ENCODE measurements at places on chromosomes 13 and 19.

DNA sequence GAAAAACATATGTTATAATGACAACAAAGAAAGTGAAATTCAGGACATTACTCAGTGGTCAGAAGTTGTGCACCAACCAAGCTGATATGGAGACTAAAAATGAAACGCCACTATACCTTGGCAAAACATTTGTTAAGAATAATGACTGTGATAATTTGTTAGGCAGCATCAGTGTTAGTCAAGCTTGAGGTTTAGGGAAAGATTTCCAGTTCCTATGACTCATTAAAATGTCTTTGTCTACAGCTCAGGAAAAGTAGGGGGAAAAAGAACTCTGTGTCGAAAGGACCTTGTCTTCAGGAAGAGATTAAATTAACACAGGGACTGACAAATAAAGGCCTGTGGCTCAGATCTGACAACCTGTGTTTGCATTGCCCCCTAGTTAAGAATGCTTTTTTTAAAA is 764.1 kb upstream of the SLITRK6 start:
- no peak for DNase-seq

- no peak for DNase-seq
Observed at GRCh38 chr13:51542346-51543242, 41.7 kb upstream of the WDFY2 start.

- no peak for DNase-seq
Observed at GRCh38 chr19:496112-496665, at the start of gene MADCAM1. Gene MADCAM1 (plus strand): TSS chr19:496486. CDS start chr19:496500, 14 bp downstream.

- DNase-seq, result no peak
Observed at GRCh38 chr13:90701264-90701663, 646.2 kb upstream of the MIR17HG start.

- no peak for DNase-seq
Observed at GRCh38 chr13:98216135-98216565, 39.1 kb upstream of the RNF113B start.

DNA sequence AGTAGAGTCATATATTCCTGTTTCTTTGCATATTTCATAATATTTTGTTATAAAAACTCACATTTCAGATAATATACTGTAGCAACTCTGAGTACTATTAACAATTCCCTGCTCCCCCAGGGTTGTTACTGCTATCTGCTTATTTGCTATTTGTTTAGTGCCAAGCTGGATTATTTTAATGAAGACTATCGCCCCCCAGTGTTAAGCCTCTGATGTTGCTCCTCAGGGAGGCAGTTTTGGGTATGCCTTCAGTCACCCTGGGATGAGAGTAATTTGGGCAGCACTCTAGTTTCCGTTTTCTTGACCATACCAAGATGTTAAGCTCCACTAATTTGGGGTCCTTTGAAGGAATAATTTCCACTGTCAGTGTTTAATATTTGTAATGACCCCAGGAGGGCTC is 46.0 kb downstream of the MICU2 start:
- DNase-seq, result no peak

DNA sequence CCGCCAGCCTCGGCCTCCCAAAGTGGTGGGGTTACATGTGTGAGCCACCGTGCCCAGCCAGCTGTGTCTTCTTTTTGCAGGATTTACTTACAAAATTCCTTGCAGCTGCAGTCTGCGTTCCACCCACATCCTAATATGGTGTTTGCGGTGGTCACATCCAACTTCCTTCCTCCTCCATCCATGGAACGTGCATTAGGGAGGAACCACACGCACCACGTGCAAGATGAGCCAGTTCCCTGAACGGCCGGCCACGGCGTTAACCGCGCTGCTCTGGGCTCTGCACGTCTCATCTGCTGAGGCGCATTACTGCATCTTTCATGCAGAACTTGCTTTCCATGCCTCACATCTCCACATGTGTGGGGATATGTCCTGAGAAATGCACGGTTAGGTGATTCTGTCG is 13.0 kb upstream of the SIGLEC11 start:
- no peak for DNase-seq

DNA sequence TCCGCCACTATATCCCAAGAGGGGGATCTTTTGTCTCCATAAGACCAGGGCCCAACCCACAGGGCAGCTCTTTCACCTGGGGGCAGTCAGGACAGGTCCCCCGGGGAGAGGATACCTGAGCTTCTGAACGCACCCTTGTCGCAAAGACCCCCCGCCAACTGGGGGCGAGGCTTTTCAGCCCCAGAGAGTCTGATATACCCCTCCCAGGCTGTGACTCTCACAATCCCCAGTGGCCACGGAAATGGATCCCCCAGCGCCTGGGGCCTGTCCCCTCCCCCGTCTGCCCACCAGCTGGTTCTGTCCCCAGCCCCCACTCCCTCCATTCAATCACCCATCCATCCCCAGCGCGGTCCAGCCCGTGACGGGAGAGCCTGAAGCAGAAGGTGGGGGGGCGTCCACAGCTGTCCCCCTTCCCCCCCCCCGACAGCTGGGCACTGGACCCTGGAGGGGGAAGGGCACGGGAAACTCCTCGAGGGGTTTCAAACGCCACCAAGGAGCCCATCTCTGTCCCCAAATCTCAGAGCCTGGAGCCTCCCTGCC is 823 bp downstream of the DOCK6 start:
- no peak for DNase-seq

GRCh38 chr13:113064000-113064533 is 41.5 kb upstream of the F7 start:
- no peak for DNase-seq

DNA sequence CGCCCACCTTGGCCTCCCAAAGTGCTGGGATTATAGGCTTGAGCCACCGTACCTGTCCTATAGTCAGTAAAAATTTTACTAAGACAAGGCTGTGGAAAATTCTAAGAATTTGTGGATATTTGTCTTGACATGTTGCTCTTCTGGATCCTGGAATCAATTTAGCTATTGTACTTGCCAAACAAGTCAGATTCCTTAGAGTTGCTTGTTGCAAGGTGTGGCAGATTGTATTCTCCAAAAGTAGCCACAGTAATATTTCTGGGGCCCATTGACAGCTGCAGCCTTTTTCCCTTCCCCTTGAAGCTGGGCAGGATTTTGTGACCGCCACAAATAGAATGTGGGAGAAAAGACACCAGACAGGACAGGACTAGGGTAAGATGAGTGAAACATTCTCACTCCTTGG is 98.8 kb upstream of the TMTC4 start:
- DNase-seq, result no peak

GRCh38 chr19:7356899-7357627 is 8.3 kb downstream of the ARHGEF18 start:
- no peak for DNase-seq

DNA sequence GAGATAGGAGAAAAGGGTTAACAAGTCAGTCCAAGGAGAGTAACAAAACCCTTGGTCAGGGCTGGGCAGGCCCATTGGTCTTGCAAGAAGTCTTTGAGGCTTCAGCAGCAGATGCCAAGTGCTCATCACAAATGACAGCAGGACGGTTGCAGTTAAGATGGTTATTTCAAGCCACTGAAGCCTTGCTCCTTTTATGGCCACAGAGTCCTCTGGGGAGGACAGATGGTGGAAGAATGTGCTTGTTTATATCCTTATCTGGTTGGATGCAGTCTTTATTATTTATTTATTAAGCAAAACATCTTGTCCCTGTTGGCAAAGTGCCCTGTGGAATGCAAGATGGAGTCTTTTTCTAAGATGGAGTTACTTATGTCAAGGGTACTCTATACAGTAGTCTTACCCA is 19.2 kb upstream of the ZNF331 start:
- DNase-seq, result no peak

DNA sequence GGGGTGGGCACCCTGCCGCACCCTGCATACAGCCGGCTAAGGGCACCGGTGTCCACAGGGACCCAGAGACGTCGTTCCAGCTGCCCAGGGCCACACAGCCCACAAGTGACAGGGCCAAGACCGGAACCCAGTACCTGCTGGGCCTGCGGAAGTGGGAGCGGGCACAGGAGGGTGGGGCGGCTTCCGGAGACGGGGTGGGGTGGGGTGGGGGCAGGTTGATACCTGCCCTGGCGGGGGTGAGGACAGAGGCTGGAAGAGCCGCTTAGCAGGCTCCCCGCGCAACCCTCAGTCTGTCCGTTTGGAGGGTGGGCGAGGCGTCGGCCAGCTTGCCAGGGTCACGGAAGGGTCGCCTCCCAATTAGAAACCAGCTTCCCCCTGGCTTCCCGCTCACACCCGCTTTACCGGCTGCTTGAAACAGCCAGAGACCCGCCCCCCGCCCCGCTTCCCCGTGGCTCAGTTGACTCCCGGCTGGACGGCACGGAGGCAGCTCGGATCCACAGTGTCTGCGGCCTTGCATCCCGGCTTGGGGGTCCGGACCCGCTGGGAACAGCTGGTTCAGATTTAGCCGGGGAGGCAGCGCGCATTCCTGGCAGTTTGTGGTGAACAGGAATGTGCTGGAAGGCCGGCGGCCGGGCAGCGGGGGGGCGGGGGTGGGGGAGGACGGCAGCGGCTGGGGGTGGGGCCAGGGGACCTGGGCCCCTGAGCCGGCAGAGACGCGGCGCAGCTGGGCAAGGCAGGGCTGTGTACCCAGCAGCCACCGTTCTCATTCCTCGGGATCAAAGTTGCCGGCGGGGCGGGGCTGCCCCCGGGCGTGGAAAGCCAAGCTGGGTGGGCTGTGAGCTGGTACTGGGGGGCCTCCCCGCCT is 1.9 kb downstream of the CNN2 start:
- no peak for DNase-seq

DNA sequence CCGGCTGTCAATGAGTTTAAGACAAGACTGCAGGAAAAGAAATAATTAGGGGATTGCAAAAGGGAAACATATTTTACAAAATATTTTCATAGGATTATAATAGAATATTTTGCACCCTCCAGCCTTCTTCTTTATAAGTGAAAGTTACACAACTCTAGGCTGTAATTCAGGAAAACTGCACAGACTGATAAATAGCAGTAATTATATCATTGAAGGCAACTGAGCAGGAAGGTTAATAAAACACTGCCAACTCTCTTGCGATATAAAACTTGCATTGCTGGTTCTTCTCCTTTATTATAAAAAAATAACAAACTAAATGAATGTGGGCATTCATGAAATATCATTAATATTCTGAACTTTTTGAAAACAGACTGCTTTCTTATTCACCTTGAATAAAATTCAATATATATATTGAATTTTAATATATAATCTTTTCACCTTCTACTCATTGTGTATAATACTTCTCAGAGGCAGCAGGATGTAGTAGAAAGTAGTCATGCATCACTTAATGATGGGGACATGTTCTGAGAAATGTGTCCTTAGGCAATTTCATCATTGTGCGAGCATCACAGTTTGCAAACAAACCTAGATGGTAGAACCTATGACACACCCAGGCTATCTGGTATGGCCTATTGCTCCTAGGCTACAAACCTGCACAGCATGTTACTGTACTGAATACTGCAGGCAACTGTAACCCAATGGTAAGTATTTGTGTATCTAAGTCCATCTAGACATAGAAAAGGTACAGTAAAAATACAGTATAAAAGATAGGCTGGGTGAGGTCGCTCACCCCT is 24.9 kb upstream of the STARD13 start:
- DNase-seq, result no peak

DNA sequence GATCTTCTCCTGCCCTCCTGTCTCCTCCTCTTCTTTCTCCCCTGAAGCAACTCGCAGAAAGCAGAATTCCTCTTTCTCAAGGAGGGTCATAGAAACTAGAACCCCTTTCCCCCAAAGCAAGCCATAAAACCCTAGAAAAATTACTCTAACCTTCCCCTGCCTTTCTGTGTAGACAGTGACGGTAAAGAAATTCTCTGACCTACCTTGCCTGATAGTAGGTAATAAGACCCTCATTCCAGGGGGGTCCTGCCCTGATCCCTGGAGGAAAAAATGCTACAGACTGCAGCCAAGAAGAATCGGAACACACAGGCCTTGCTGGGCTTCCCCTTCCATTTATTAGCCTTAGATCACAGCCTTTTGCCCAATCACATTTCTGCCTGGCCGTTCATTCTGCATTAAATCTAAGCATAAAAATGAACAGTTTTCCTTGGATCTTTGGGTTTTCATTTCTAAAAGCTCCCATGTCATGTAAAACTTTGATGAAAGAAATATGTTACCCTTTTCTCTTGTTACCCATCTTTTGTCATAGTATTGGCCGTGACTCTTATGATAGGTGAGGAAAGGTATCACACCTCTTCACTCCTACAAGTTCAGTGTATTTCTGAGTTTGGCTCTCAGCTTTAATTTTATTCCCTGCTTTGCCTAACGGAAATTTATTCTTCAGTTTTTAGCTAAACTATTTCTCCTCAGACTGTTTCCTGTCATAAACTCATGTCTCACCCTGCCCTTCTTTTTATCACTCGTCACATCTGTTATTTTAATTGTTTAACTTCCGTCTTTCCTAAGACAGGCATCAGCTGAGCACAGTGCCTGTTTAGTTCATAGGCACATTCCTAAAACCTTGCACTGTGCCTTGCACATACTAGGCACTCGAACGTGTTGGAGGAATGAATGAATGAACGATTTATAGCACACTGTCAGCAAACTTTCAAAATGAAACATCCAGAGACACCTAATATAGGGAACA is 20.4 kb upstream of the CPB2 start:
- DNase-seq, result no peak

DNA sequence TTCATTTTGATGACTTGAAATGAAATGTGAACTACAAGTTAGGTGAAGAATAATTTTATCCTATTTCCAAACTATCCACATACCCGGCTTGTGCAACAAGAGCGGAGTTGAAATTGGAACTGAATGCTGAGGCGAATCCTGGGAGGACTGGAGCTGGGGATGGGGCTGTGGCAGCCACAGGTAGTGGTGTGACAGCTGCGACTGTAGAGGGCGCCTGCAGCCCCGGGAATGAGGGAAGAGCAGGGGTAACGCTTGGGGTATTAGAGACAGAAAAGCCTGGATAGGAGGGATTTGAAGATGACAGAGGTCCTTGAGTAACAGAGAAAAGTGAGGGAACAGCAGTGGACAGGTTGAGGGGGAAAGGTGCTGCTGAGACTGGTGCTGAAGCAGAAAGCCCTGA is 22.0 kb upstream of the STOML3 start:
- DNase-seq, result no peak

GRCh38 chr13:113835461-113836270 is 28.2 kb downstream of the GAS6 start:
- DNase-seq, result no peak

- no peak for DNase-seq
Observed at GRCh38 chr19:16262618-16263017, 62.0 kb upstream of the KLF2 start.

- no peak for DNase-seq
Observed at GRCh38 chr13:42548731-42549551, 25.0 kb upstream of the TNFSF11 start.

DNA sequence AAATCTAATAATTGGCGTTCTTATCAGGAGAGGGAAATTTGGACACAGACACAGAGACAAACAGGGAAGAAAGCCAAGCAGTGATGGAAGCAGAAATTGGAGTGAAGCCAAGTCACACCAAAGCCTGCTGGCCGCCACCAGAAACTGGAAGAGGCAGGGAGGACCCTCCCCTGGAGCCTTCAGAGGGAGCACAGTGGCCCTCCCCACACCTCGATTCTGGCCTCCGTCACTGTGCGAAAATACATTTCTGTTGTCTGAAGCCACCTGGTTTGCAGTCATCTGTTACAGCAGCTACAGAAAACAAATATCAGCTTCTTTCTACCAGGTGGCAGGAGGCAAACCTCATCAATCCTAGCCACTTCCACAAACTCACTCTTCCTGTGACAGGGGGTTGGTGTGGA is 8.3 kb upstream of the TLE6 start:
- no peak for DNase-seq

Measured in esophagus squamous epithelium (tissue), 5 donors.